SW 1271 (cell line): ENCODE measurements at places on chromosomes 12 and 14.

- DNase-seq, result no peak
Observed at GRCh38 chr12:132490422-132491137, 629 bp downstream of the FBRSL1 start.

GRCh38 chr12:14656846-14657245 is 39.6 kb downstream of the GUCY2C start:
- DNase-seq, result no peak

- no peak for DNase-seq
Observed at GRCh38 chr12:119115296-119115905, 63.3 kb upstream of the HSPB8 start.

- no peak for DNase-seq
Observed at GRCh38 chr14:90072350-90072749, 10.6 kb downstream of the KCNK13 start.

GRCh38 chr12:9184276-9184675 is 23.9 kb downstream of the PZP start:
- no peak for DNase-seq

DNA sequence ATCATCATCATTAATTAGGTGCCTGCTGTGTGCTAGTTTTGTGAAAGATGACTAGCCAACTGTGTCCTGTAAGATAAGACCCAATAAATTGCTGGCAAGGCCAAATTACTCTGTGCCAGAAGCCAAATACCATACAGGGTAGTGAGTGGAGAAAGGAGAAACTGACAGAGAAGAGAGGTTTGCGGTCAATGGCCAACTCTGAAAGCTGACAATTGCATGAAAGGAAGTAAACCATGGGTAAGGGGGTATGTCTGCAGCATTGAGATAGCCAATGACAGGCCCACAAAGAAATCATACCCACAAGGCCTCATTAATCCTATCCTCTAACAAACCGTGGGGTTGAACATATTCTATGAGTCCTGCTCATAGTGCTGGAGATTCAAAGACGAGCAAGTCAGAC is 236.6 kb upstream of the CCDC196 start:
- DNase-seq, result no peak

DNA sequence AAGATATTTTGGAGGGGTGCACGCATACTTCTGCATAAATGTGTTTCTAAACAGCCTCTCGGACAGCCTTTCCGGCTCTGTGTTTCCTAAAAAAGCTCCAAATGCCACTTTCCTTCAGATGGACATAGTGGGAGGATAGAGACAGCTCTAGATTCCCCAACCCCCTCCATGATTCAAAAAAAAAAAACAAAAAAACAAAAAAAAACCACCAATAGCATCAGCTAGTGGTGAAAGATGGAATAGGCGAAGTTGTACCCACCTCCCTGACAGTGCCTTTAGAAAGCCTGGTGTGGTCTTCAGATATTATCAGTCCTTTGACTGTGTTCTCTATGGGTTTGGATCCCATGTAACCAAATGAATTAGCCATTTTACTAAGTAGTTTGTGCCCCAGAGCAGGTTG is 94.1 kb downstream of the PHETA1 start:
- DNase-seq, result peak; percentile 31

DNA sequence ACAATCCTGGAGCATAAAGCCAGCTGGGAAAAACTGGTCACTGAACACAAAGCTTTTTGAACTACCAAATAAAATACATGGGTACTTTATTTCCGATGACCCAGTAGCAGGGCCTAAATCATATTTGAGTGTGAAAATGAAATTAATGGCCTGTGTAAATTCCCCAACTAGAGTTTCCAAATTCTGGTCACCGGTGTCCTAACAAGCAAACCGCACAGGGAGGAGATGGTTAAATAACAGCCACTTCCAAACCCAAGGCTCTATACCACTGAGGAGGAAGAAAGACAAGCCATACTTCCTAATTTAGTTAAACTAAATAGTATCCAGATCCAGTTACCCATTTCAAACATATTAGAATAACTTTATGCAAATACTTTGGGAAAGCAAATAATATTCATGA is 40.1 kb upstream of the DUSP6 start:
- DNase-seq, result no peak

GRCh38 chr12:115619889-115620288 is 657.6 kb downstream of the MED13L start:
- no peak for DNase-seq

- DNase-seq, result no peak
Observed at GRCh38 chr12:9808504-9808903, 18.8 kb upstream of the KLRF1 start.

GRCh38 chr14:43005807-43006206 is 1399.1 kb downstream of the LRFN5 start:
- DNase-seq, result no peak

GRCh38 chr12:105705765-105706164 is 375.3 kb downstream of the C12orf75 start:
- DNase-seq, result no peak

- no peak for DNase-seq
Observed at GRCh38 chr12:64616201-64616600, 5.9 kb downstream of the RASSF3 start.

DNA sequence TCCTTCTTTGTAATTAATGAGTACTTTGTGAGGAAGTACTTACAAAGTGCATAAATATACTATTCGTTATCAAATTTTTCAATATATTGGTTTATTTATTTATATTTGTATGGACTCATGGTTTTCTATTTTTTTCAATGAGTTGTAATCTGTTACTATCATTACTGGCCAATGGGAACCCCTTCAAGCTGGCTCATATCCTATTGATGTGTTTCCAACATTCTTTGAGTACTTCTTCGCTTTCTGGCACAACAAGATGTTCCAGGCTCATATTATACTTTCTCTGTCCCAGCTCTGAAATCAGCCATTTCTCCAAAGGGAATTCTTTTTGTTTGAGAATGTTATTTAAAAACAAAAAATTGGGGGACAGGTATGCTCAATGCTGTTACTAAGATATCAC is 17.5 kb downstream of the YBX3 start:
- no peak for DNase-seq

GRCh38 chr14:84312551-84312950 is 1217.4 kb upstream of the FLRT2 start:
- DNase-seq, result no peak

DNA sequence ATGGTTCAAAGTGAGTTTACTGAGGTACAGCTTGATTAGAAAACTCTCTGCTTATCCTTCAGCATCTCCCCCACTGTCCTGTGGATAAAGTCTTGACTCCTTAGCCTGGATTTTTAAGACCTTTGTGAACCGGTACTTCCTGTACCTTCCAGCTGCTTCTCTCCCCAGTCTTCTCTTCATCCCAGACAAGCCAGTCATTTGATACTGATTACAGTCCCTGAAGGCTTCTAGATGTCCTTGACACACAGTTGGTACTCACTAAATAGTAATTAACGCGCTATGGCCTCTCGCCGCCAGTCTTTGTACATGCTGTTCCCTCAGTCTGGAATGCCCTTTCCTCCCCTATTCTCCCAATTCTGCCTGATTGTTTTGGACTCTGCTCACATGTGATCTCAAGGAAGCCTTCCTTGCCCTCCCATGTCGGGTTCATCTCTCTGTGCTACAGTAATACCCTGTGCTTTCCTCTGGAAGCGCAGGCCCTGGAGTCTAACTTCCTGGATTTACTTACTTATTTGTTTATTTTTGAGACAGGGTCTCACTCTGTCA is 50.6 kb upstream of the PTGR2 start:
- no peak for DNase-seq

GRCh38 chr12:121301876-121302275 is 5.4 kb upstream of the CAMKK2 start:
- DNase-seq, result no peak

DNA sequence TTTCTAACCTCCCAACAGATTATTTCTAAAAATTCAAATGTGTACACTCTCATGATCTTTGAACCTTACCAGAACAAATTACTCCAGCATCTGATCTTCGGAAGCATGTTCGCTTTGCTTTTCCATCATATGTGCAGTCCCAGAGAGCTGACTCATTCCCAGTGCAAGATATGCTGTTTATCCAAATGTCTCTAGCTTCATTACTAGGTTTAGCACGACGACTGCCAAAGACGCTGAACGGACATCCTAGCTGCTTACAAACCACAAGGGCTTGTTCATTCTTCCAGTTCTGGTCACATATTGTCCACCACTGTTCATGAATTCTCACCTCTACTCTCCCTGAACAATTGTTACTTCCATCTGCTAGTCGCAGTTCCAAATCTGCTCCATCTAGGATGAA is 40.5 kb downstream of the CD163L1 start:
- DNase-seq, result no peak

- peak; percentile 28 for DNase-seq
Observed at GRCh38 chr12:57793920-57794319, 11.3 kb downstream of the TSFM start.

DNA sequence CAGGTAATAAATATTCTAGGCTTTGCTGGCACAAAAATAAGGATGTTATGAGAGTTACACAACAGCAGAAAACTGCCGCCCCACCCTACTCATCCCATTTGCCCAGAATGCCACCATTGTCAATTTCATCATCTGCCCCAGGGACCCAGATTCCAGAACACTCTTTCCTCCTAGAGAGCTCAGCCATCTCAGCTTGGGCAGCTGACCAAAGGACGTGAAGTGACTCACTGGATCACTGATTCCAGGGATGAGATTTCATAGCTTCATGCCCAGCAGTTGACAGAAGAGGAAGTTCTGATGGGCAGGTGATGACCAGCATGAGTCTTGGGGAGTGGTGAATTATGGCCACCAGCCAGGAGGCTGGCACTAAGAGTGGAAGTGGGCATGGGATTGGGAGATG is 450.3 kb downstream of the RMST start:
- no peak for DNase-seq

GRCh38 chr12:84785951-84786350 is 126.6 kb downstream of the SLC6A15 start:
- no peak for DNase-seq

DNA sequence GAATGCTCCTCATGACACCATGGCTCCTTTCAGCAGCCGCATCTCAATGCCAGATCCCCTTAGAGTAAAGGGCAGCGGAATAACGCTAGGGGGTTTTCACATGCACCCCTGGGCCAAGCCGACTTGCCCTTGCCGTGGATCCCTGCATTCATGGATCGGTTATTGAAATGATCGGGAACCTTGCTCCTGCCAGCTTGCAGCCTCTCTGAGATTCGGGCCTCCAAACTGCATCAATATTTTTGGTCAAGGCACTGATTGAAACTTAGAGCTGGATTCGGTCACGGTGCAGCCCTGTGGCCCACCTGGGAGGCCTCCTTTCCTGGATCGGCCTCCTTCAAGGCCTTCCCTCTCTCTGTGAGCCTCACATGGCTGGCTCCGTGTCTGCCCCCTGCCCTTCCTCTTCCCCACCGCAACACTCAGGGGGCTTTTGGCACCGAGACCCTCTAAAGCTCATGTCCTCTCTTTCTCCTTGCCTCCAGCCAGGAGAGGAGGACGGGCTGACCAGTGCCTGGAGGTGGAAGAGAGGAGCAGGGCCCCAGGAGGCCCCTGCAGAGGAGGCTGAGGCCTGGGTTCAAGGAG is 1.8 kb downstream of the PTPN6 start:
- no peak for DNase-seq

- no peak for DNase-seq
Observed at GRCh38 chr14:55066223-55066622, 14.8 kb downstream of the MAPK1IP1L start.

DNA sequence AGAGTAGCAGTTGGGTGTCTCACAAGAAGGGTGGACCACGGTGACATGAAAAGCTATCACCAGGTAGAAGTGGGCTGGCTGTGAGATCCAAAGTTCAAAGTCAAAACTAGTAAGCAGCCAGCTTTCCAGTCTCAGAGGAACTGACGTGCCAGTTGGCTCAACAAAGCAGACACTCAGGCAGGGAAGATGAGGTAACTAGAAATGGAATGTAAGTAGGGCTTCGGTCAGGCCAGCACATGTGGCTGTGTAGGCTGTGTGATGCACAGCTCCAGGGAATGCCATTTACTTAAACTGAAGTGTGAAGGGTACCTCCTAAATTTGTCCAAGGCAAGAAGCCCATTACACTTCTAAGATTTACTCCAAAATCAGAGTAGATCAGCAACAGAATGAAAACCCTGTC is 43.6 kb downstream of the PTPRR start:
- DNase-seq, result no peak

DNA sequence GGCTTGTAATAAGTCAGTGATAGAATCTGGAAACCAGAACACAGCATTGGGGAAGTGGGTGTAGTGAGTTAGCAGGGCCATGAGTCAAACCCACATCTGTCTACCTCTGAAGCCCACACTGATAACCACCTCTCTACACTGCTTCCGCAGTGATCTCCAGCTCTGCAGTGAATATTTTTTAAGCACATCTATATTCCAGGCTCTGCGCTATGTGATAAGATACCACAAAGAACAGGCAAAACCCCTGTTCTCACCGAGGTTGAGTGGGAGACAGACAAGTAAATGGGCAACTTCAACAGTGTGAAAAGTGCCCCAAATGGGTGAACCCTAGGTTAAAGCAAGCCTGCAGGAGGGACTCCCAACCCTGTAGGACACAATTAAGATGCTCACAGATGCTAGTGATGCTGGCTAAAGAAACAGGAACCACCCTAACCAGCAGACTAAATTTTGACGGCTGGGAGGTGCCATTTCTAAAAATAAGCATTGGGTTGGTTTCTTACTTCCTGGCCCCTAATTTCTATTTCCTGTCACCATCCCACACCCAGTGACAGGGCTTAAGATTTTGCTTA is 375.0 kb downstream of the DPF3 start:
- DNase-seq, result no peak

DNA sequence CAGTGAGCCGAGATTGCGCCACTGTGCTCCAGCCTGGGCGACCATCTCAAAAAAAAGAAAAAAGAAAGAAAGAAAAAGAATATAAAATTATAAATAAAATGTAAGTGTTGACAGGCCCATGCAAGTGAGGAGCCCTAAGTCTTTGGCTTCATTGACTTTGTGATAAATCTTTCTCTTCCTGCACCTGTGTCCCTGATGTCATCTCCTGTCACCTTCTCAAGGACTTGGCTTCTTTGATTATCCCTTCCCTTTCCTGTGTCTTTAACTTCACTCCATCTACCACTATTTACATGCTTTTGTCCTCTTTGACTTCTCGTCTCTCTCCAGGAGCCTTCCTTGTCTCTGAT is 33.6 kb upstream of the WNK1 start:
- no peak for DNase-seq

DNA sequence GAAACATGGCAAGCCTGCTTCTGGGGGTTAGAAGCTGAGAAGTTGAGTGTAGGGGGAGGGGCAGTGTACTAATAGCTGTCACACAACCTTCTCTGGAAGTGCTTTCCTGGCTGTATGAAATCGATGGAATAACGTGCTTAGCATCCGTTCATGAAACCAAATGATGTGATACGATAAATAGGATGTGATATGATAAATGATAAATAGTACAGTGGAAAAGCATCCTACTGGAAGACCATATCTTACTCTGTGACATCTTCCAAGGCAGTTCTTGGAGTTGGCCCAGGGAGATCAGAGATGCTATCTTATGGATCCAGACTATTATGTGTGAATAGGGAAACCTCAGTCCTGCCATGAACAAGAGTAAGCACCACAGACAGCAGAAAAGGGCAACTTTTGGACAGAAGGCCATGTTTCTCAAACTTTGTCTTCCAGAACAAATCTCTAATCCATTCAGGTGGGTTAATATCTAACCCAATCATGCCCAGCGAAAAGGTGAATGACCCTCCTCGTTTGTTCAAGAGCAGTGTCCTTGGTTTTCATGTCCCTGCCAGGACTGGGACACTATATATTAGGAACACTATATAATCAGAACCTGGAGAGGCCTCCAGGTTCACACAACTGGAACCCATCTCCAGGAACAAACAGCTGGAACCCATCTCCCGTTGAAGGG is at the start of gene ANG:
Gene ANG, plus strand, starts transcription at position 598 of the 673 bp plus-strand sequence. CDS start 4,801 bp downstream, outside the sequence.
- no peak for DNase-seq

GRCh38 chr14:94292872-94293577 is at the start of gene SERPINA10:
TSS of gene SERPINA10 (minus strand) at chr14:94293268. CDS start at chr14:94290593, 2,675 bp downstream.
- no peak for DNase-seq
